ENCODE measurements at places on chromosomes 6 and 20.

DNA sequence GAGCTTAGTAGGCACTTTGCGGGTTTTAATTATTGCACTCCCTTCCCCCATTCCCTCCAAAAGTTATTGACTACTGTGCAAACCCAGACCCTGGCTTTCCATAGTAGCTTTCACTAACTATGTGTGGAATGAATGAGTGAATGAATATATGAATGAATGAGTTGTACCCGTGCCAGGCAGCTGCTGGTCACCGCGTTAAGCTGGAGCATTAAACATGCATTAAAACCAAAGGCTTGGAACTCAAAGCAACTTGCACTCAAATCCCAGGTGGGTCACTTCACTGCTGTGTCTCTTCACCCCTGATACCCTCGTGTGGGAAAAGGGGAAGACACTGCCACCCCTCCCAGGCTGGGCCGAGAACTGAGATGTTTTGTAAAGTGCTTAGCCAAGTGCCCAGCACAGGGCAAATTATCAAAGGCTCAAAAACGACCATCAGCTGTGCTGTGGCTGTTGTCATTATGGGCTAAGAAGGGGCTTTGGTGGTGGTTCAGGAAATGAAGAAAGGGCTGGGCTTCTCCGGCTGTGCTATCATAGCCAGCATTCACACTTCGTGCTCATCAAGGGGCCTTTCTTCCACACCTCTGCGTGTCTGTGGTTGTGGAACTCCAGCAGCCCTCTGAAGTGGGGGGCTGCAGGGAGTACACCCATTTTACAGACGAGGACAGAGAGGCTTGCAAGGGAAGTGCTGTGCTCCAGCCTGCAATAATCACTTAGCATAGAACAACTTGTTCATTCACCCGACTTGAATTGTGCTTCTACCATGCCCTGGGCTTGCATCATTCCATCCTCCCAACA, 60.2 kb upstream of the STX16 start:
- no peaks in the 10 kb centered on the region for H3K36me3 ChIP-seq
- no peak for DNase-seq
- no peak overlapping the region for H3K4me3 ChIP-seq
- no peak overlapping the region for H3K27ac ChIP-seq

DNA sequence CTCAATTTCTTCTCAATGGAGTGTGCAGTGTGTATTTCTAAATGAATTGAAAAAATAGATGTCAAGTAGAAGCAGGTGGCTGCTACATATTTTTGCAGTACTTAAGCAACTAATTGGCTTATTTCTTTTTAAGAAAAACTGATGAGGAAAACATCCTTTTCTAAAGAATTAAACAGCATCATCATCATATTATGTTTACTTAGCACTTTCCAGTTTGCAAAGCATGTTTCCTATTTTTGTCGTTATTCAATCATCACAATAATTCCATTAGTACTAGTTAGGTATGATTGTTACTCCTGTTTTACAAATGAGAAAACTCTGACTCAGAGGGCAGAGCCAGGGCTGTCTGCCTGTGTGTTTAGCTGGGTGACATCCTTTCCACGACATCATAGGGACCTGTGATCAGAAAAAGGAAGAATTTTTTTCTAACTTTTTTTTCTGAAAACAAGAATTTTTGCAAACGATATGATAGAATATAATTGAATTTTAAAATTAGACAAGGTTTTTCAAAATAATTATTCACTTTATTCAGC, 22.7 kb upstream of the BMP6 start:
- peaks cover 5% of the 10 kb centered on the region for H3K27me3 ChIP-seq
- peaks cover 4% of the 10 kb centered on the region for H3K4me1 ChIP-seq
- no peak for DNase-seq

DNA sequence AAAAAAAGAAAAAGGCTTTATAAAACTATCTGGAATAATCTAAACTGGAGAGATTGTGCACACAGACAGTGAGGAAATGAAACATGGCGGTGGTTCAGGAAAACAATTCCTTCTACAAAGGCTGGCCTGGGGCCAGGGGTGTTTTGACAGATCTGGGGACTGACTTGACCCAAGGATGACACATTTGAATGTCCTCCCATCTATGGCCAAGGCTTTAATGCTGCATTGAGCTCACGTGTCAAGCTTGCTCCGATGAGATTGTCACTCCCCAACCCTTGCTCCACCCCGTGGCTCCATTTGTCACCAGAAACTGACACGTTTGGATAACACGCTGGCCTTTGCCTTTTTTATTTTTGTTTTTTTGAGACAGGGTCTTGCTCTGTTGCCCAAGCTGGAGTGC, 156.1 kb downstream of the ZFP64 start:
- no peak overlapping the region for H3K27ac ChIP-seq
- peaks cover 18% of the 10 kb centered on the region for H3K4me1 ChIP-seq
- no peaks in the 10 kb centered on the region for H3K27me3 ChIP-seq
- no peak for DNase-seq

GRCh38 chr6:169140986-169141495, 112.6 kb downstream of the THBS2 start:
- H3K4me3 ChIP-seq = no peak overlapping the region
- H3K4me1 ChIP-seq = no peaks in the 10 kb centered on the region
- no peak for DNase-seq

DNA sequence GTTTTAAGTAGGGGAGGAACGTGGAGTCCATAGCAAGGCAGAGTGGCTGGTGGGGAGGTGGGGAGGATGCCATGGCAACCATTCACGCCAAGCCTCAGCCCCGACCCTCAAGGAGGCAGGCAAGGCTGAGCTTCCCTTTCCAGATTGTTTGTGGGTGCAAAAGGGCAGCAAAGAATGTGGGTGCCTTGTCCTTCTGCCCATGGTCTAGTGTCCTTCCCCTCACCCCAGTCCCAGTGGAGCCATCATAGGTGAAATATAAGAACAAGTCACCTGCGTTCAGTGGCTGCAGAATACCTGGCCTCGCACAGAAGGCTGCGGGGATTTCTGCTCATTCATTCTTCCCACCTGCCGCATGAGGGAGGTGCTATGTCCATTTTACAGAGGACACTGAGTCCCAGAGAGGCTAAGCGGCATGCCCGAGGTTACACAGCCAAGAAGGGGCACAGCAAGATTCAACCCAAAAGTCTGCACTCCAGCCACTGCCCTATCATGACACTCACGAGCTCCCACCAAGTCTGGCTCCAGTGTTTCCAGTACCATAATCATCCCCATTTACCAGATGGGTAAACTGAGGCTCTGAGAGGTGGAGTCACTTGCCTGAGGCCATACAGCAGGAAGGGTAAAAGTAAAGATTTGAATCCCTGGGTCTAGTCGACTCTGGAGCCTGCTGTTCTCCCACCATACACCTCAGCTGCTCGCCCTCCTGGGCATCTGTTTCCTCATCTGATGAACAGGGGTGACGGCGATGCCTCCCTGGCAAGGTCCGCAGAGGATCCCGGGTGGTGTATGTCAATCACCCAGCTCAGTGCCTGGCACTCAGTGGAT, 100.8 kb downstream of the CEBPB start:
- H3K27me3 ChIP-seq = peaks cover 19% of the 10 kb centered on the region
- H3K4me1 ChIP-seq = peaks cover 3% of the 10 kb centered on the region
- DNase-seq = no peak
- H3K27ac ChIP-seq = no peak overlapping the region

DNA sequence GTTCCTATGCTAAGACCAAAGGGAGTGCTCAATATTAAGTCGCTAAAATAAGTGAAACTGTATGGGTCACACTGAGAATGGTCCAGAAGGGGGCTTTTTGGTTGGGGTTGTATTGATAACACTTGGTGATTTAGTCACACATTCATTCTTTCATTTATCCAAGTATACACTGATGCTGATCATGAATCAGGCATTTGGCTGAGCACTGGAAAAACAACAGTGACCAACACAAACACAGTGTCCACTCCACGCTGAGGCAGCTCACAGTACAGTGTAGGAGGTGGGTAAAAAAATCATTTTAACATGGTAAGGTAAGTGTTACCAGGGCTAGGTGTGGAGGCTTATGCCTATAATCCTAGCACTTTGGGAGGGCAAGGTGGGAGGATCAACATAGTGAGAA, 9.2 kb upstream of the FAM83C start:
- no peak overlapping the region for H3K4me3 ChIP-seq
- H3K27ac ChIP-seq = no peak overlapping the region
- H3K4me1 ChIP-seq = peaks cover 42% of the 10 kb centered on the region

DNA sequence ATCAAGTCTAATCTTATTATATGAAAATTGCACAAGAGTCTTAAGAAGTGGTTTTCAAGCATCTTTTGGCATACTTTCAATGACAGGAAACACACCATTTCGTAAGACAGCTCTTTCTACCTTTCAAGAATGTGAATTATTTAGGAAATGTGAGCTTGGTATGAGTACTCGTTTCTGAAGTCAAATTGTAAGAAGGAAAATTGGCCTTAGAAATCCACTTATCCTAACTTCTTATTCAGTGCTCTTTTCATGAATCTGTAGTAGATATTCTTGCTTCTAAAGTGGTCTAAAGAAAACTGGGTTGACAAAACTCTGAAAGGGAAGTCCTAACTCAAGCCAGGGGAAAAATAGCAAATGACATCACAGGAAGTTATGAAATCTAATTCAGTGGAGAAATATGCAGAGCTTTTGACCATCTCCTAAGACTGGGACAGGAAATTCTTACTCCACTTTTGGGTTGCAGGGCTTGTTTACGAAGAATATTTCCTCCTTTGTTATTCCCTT, 38.5 kb upstream of the OGFRL1 start:
- H3K4me3 ChIP-seq = no peak overlapping the region
- H3K36me3 ChIP-seq = no peaks in the 10 kb centered on the region
- DNase-seq = no peak
- H3K27ac ChIP-seq = no peak overlapping the region

DNA sequence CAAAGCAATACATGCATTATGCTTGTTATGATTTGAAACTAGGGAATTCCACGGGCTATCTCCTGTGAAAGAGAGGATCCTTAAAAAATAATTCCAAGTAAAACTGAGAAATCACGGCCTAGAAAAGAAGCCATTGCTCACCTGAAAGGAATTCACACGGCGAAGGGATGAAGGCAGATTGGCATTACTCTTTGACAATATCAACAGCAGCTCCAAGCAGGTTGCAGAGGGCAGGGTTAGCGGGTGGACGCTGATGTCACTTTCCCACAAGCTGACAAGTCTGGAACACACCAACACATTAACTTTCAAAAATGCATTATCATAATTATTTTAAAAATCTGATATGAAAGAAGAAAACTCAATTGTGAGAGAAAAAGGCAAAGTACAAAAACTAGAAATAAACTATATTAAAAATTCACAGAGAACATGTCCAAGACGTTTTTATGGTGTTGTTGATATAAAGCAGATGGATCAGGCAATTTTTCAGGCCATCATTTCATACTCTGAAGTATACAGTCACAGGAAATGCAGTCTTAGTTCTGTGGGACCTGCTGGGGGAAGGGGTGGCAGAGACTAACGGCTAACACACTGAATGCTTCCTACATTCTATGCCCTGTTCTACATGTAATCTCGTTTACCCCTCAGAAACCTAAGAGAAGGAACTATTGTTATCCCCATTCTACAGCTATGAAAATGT, 108.3 kb downstream of the UBE3D start:
- DNase-seq = no peak
- no peaks in the 10 kb centered on the region for H3K27me3 ChIP-seq
- no peak overlapping the region for H3K4me3 ChIP-seq
- no peaks in the 10 kb centered on the region for H3K4me1 ChIP-seq
- H3K27ac ChIP-seq = no peak overlapping the region
- peaks cover 28% of the 10 kb centered on the region for H3K36me3 ChIP-seq

DNA sequence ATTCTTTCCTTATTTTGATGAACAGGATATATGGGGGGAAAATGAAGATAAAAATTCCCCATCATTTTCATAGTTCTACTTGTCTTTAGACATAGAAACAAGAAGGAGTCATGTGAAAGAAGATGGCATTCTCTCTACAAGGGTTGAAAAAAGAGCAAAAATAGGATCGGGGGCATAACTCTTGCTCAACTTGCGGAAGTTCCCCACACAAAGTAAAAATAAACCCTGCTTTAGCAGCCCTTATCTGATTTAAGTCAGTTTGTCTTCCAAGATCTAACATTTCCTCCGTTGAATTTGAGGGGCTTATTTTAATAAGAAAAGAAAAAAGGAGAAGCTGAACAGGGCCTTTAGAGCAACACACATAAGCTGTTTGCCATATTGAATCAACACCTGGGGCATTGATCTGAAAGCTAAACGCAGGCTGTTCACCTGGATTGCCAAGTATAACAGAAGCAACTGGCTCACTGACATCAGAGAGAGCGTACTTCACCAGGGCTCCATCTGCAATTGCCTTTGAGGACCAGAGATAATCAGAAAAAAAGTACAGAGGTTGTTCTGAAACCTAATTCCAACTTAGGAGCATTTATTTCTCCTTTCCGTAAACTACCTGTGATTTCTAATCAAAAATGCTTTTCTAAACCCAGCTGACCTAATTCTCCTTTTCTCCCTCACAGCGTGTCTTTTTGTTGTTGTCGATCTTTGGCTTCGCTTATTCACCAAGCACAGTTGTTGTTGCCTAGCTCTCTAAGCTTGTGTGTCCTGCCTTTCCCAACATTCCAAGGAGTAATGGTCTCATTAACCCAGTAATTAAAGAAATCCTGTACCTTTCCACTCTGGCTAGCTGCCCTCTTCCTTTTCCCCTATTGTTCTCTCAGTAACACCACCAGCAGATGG, 568.0 kb downstream of the KIF16B start:
- no peak overlapping the region for H3K27ac ChIP-seq
- no peak for DNase-seq
- no peak overlapping the region for H3K4me3 ChIP-seq
- no peaks in the 10 kb centered on the region for H3K27me3 ChIP-seq
- no peaks in the 10 kb centered on the region for H3K36me3 ChIP-seq

- peaks cover 1% of the 10 kb centered on the region for H3K27me3 ChIP-seq
- H3K4me1 ChIP-seq = peaks cover 12% of the 10 kb centered on the region
- no peak overlapping the region for H3K4me3 ChIP-seq
- peak; percentile 11 for DNase-seq
- H3K27ac ChIP-seq = peak overlapping the region; percentile 12
Measured at GRCh38 chr6:136510782-136511181, 39.4 kb downstream of the MAP7 start.

DNA sequence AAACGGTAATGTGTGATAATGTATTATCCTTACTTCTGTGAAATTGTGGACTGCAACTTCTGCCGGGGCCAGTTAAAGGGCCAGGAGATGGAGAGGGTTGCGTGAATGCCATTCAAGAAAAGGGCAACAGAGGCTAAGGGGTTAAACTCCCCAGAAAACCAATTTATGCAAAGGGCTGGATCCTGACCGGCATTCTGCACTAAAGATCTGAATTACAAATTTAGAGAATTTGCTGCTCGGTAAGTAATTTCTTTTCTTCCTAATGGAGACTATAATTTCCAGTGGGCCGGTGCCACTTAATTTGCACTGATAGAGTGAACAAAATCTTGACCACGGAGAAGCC, 130.1 kb downstream of the BCAS1 start:
- DNase-seq = no peak
- H3K27ac ChIP-seq = no peak overlapping the region
- H3K27me3 ChIP-seq = no peaks in the 10 kb centered on the region
- no peak overlapping the region for H3K4me3 ChIP-seq

All from activated naive CD8-positive, alpha-beta T cell treated with anti-CD3 and anti-CD28 coated beads, Interleukin-2, amount 50 U/mL, for 24 hours (primary cell).